ENCODE measurements at places on chromosomes 2 and 18.

- no peak for DNase-seq
Observed at GRCh38 chr18:68448736-68449135, 266.2 kb downstream of the TMX3 start.

DNA sequence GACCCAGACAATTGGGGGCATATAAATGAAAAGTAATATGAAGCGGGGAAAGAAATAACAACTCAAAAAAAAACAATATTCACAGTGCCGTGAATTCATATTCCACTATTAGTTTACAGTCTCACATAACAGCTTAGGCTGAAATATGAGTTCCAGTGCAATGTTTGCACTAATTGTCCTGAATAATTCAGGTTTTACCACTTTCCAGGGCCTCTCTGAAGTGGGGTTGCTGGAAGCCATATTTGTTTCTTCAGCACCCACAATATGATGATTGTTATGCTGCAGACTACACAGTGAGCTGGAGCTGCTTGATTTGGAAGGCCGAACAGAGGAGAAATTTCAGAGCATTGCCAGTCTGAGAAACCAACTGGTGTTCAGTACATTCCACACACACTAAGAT is 894.5 kb upstream of the ACVR2A start:
- no peak for DNase-seq

- no peak for DNase-seq
Observed at GRCh38 chr2:190180313-190181122, 118.0 kb upstream of the MSTN start.

DNA sequence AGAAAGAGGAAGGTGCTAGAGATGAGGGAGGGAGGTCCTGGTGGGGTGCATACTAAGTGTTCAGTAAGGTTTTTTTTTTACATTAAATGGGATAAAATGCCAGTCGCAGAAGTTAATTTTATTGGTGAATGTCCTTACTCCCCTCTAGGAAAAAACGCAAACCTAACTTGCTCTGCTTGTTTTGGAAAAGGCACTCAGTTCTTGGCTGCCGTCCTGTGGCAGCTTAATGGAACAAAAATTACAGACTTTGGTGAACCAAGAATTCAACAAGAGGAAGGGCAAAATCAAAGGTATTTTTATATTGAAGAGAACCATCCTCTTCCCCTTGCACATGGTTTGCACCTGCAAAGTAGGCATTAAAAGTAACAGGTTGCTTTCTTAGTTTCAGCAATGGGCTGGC is 12.7 kb upstream of the IL18R1 start:
- no peak for DNase-seq

- no peak for DNase-seq
Observed at GRCh38 chr2:98142106-98142791, 55.3 kb downstream of the VWA3B start.

DNA sequence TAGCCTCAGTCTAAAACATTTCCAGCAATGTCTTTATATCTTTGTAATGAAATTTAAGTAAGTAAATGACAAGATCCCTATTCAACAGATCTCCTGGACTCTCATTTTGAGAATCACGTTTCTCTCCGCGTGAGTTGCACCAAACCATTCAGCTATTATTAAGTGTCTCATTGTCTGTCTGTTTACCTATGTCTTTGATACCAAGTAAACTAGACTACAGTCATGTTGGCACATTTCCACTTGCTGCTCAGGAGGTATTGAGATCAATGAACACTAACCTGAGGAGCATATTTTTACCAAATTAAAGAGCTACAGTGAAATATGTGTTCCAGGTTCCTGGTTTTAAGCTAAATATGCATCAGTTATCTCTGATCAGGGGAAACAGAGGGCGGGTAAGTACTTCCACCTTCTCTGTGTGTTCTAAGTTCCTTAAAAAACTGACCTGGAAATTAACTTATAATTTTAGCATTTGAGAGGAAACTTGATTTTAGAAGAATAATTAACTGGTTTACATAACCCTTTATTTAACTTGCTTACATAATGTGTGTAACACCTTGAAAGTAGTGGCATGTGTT is 125.8 kb downstream of the OSBPL6 start:
- DNase-seq: no peak

- DNase-seq: no peak
Observed at GRCh38 chr18:79507076-79507545, 111.4 kb downstream of the NFATC1 start.

- no peak for DNase-seq
Observed at GRCh38 chr18:46814399-46814798, 57.5 kb upstream of the ST8SIA5 start.

- DNase-seq: no peak
Observed at GRCh38 chr18:12543697-12544096, 114.2 kb downstream of the SPIRE1 start.

DNA sequence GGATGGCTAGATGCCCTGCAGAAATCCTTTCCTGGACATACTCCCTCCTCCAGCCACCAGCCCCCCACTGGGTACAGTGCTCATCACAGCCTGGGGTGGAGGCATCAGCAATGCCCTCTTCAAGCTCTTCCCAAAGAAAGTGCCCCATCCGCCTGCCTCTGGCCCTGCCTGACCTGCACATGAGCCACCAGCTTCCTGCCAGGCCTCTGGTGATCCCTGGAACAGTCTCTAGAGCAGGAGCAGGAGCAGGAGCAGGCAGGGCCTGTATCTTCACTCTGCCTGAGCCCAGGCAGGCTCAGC is 54.1 kb upstream of the CAB39 start:
- no peak for DNase-seq

- no peak for DNase-seq
Observed at GRCh38 chr2:191895743-191896142, 48.9 kb upstream of the CAVIN2 start.

GRCh38 chr18:49813069-49813318 is 339 bp downstream of the ACAA2 start:
- DNase-seq: no peak

All from stimulated activated CD8-positive, alpha-beta memory T cell treated with anti-CD3 and anti-CD28 coated beads, Interleukin-7, amount 100 ng/mL, for 24 hours (primary cell).